Sigmoid colon (tissue), 7 donors: ENCODE measurements at places on chromosomes 12 and 14. TPM values are rescaled to one million over a fixed set of nuclear protein-coding genes. Genes with fewer than 3 reads are reported as not detected.
A peak's percentile ranks its signal among the peaks of the same experiment; 100 is the strongest.

- no peaks in the 10 kb centered on the region for H3K27me3 ChIP-seq
- DNase-seq = no peak
- no peaks in the 10 kb centered on the region for H3K4me1 ChIP-seq
- no peak overlapping the region for H3K27ac ChIP-seq
- peaks cover 14% of the 10 kb centered on the region for H3K36me3 ChIP-seq
- no peak overlapping the region for H3K4me3 ChIP-seq
Observed at GRCh38 chr14:51730098-51730497, 78.4 kb downstream of the FRMD6 start.

DNA sequence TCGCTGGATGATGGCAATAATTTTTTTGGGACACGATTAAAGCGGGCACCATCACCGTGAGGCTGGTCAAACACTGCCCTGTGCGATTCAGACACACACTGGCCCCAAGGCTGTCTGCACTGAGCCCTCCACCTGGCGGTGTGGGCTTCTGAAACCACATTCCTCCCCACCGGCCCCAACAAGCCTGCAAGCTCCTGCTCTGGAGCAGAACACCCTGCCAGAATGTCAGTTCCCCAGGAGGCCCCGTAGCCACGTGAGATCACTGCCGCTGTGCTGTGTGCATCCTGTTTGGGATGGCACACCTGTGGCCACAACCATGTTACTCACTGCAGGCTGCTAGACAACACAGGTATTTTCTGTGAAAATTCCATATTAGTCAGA is 7.9 kb downstream of the GSC start:
- H3K36me3 ChIP-seq = no peaks in the 10 kb centered on the region
- H3K4me3 ChIP-seq = no peak overlapping the region
- no peak for DNase-seq
- no peak overlapping the region for H3K27ac ChIP-seq

DNA sequence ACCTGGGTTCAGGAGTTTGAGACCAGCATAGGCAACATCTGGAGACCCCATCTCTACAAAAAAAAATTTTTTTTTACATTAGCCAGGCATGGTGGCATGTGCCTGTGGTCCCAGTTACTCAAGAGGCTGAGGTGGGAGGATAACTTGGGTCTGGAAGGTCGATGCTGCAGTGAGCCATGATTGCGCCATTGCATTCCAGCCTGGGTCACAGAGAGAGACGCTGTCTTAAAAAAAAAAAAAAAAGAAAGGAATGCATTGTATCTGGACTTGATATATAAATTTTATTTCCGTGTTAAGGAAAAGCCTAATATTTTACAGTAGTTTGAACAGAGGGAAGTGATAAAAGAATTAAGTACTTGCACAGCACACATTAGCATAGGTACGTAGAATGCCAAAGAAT is 97.2 kb downstream of the ZC3H14 start:
- no peaks in the 10 kb centered on the region for H3K36me3 ChIP-seq
- H3K27me3 ChIP-seq = no peaks in the 10 kb centered on the region
- no peak overlapping the region for H3K4me3 ChIP-seq
- no peaks in the 10 kb centered on the region for H3K4me1 ChIP-seq
- DNase-seq = no peak

DNA sequence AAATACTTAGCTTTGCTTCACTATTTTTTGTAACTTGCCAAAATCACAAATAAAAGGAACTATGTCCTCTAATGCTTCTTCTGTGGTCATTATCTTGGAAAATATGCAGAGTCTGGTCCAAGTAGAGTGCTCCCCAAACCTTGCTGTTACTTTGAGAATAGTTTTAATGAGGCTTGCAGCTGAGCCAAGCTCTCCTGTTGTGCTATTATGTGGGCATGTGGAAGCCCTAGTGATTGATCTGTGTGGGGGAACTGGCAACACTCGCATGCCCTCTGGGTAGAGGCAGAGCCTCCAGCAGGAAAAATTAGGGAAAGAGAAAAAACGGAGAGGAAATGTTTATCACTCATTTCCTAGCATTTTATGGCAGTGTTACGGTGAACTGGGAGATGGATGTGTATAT is 473.1 kb downstream of the EGLN3 start:
- H3K27me3 ChIP-seq = no peaks in the 10 kb centered on the region
- H3K27ac ChIP-seq = no peak overlapping the region
- H3K4me3 ChIP-seq = no peak overlapping the region
- no peaks in the 10 kb centered on the region for H3K4me1 ChIP-seq
- no peak for DNase-seq

GRCh38 chr12:113103756-113104450 is 31.7 kb downstream of the RASAL1 start:
- H3K27ac ChIP-seq = no peak overlapping the region
- H3K36me3 ChIP-seq = no peaks in the 10 kb centered on the region
- peaks cover 27% of the 10 kb centered on the region for H3K27me3 ChIP-seq
- no peak for DNase-seq
- no peak overlapping the region for H3K4me3 ChIP-seq

- no peaks in the 10 kb centered on the region for H3K36me3 ChIP-seq
- H3K27ac ChIP-seq = peak overlapping the region; percentile 83
- DNase-seq = no peak
Observed at GRCh38 chr14:64696355-64696857, 7.8 kb upstream of the PLEKHG3 start.

GRCh38 chr12:124434951-124435805 is 132.2 kb downstream of the NCOR2 start:
- DNase-seq = no peak
- H3K36me3 ChIP-seq = peaks cover 7% of the 10 kb centered on the region
- H3K27me3 ChIP-seq = no peaks in the 10 kb centered on the region

DNA sequence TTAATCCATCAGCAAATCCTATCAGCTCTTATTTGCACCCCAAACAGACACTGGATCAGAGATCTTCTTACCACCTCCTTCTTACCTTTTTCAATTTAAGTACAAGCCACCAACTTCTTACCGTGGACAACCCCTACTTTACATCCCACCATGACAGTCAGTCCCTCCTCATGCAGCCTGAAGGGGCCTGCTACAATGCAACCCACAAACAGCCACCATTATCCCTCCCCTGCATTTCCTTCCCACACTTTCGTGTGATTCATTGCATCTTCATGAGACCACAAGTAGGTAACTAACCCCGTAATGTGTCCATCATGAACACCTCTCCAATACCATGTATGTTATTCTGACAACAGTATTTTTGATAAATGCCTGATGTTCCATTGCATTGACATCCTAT is 108.6 kb downstream of the BCL11B start:
- no peaks in the 10 kb centered on the region for H3K27me3 ChIP-seq
- H3K36me3 ChIP-seq = no peaks in the 10 kb centered on the region
- H3K4me1 ChIP-seq = no peaks in the 10 kb centered on the region

- H3K4me1 ChIP-seq = no peaks in the 10 kb centered on the region
- H3K36me3 ChIP-seq = no peaks in the 10 kb centered on the region
- no peak for DNase-seq
- H3K27ac ChIP-seq = no peak overlapping the region
Observed at GRCh38 chr14:87255058-87255457, 737.9 kb downstream of the GALC start.

DNA sequence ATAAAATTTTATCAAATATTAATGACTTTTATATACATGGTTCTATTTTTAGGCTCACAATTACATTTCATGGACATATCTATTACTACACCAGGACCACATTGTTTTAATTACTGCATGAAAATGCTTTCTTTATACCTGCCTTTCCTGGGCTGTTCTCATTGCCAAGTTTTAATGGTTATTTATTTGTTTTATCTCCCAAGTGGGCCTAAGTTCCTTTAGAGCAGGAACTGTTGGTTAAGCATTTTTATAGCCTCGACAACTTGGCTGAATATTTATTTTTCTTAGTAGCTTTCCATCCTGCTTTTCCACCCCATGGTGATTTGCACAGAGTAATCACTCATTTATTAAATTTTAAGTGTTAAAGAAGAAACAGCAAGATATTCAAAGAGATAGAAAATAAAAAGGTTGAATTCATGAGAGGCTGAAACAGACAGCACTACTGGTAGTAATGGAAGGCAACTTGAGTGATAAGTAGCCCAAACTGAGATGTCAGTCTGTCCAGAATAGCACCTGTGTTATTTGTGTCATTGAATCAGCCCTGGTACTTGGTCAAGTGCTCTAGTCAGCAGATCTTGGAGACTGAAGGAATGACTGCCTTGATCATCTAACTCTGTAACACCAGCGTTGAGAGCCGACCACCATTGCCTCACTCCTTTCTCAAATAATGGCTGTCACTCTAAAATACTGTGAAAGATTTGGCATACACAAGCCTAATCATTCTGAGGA is 119.1 kb upstream of the EGLN3 start:
- no peak overlapping the region for H3K27ac ChIP-seq
- peaks cover 9% of the 10 kb centered on the region for H3K4me1 ChIP-seq
- H3K36me3 ChIP-seq = no peaks in the 10 kb centered on the region
- no peak overlapping the region for H3K4me3 ChIP-seq

DNA sequence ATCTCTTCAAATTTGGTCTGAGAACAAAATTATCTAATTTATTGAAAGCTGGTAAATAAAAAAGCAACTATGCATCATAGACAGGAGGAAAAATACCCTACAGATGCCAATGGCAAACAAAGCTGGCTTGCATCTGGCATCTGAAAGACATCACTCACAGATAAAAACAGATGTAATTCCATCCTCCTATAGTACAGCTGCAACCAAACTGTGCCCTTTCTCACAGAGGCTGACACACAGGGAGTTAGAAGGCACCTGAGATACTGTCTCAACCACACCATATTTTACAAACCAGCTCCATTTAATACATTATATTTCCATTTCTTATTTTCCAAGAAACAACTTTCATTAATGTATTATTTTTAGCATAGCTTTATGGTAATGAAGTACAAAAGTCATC is 39.4 kb downstream of the DUSP16 start:
- H3K4me3 ChIP-seq = no peak overlapping the region
- peaks cover 7% of the 10 kb centered on the region for H3K36me3 ChIP-seq

DNA sequence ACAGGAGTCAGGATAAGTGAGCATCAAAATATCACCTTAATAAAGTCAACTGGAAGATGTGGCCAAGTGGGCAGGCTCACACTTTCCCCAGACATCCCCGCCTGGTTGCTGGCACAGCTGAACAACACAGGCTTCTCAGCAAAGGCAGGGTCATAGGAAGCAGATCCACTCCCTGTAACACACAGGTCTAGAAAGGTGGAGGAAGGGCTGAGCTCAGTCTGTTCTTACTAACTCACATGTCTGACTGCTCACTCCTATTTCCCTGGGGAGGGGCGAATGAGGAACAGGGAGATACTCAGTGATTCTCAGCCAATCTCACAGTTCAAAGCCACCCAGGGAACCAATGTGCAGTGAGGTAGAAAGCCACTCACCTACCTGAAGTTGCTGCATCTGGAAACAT is 45.0 kb upstream of the AMN1 start:
- DNase-seq = no peak
- H3K4me3 ChIP-seq = no peak overlapping the region
- no peaks in the 10 kb centered on the region for H3K27me3 ChIP-seq
- H3K4me1 ChIP-seq = no peaks in the 10 kb centered on the region
- H3K27ac ChIP-seq = no peak overlapping the region
- H3K36me3 ChIP-seq = no peaks in the 10 kb centered on the region

- peak overlapping the region; percentile 29 for H3K4me3 ChIP-seq
- no peaks in the 10 kb centered on the region for H3K27me3 ChIP-seq
- DNase-seq = peak; percentile 72
- H3K36me3 ChIP-seq = no peaks in the 10 kb centered on the region
Observed at GRCh38 chr12:124921200-124922031, 7.0 kb upstream of the UBC start.

DNA sequence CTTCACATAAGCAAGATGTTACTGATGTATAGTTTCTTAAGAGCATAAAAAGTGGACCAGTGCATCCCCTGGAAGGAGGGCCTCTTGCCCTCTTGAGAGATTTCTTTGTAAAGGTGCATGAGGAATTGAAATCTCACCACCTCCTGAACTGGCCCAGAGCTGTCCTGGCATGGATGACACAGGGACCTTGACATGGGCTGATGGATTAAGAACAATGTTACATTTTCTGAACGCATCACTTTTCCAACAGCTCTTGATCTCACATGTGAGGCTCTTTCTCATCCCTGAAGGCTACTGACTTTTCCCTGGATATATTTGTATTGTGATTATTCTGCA is 360.4 kb downstream of the RGS6 start:
- H3K36me3 ChIP-seq = no peaks in the 10 kb centered on the region
- no peak overlapping the region for H3K27ac ChIP-seq
- no peaks in the 10 kb centered on the region for H3K27me3 ChIP-seq
- no peaks in the 10 kb centered on the region for H3K4me1 ChIP-seq
- no peak overlapping the region for H3K4me3 ChIP-seq
- DNase-seq = no peak

DNA sequence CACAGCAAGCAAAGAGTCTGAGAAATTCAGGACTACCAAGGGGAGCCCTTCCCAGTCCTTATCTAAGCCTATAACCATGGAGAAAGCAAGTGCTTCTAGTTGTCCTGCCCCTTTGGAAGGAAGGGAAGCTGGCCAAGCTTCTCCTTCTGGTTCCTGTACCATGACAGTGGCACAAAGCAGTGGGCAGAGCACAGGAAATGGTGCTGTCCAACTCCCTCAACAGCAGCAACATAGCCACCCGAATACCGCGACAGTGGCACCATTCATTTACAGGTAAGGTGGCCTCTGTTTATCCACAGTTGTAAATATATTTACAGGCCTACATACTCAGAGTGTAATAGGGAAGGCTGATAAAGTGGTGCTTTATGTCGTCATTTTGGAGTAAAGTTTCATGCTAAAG is 176.5 kb downstream of the NAV3 start:
- no peak overlapping the region for H3K4me3 ChIP-seq
- no peaks in the 10 kb centered on the region for H3K4me1 ChIP-seq
- DNase-seq = no peak
- no peaks in the 10 kb centered on the region for H3K27me3 ChIP-seq
- H3K27ac ChIP-seq = no peak overlapping the region
- no peaks in the 10 kb centered on the region for H3K36me3 ChIP-seq

GRCh38 chr12:89525305-89525823 is 483 bp downstream of the POC1B start:
- H3K4me3 ChIP-seq = peak overlapping the region; percentile 94
- peaks cover 53% of the 10 kb centered on the region for H3K4me1 ChIP-seq
- peak; percentile 72 for DNase-seq
- no peaks in the 10 kb centered on the region for H3K27me3 ChIP-seq
- H3K36me3 ChIP-seq = no peaks in the 10 kb centered on the region

GRCh38 chr14:95322651-95323050 is 2.9 kb upstream of the CLMN start:
- no peaks in the 10 kb centered on the region for H3K4me1 ChIP-seq
- no peak overlapping the region for H3K27ac ChIP-seq
- no peaks in the 10 kb centered on the region for H3K27me3 ChIP-seq
- DNase-seq = no peak

GRCh38 chr12:11822081-11822834 is 172.8 kb downstream of the ETV6 start:
- no peaks in the 10 kb centered on the region for H3K27me3 ChIP-seq
- H3K27ac ChIP-seq = peak overlapping the region; percentile 57
- no peak for DNase-seq
- no peaks in the 10 kb centered on the region for H3K36me3 ChIP-seq
- H3K4me1 ChIP-seq = peaks cover 28% of the 10 kb centered on the region
- no peak overlapping the region for H3K4me3 ChIP-seq

- no peaks in the 10 kb centered on the region for H3K4me1 ChIP-seq
- peak; percentile 60 for DNase-seq
- H3K27me3 ChIP-seq = no peaks in the 10 kb centered on the region
- no peaks in the 10 kb centered on the region for H3K36me3 ChIP-seq
- H3K27ac ChIP-seq = no peak overlapping the region
Observed at GRCh38 chr14:67857778-67858350, 38.3 kb downstream of the RAD51B start.

The SART3 gene
- total RNA-seq = 54.8 TPM

The TRHDE gene
- total RNA-seq = 3.8 TPM

The SLC48A1 gene
- 46.6 TPM for total RNA-seq

The MYBPC1 gene
- 2.1 TPM for total RNA-seq

The FOXA1 gene
- not detected for total RNA-seq

The GPD1 gene
- total RNA-seq = 59.6 TPM

The RNF212B gene
- not detected for total RNA-seq
